Melanocyte of skin (primary cell): ENCODE measurements at places on chromosomes 11 and 22. TPM values are rescaled to one million over a fixed set of nuclear protein-coding genes. Genes with fewer than 3 reads are reported as not detected.

Gene SGSM1
- under 0.01 TPM in 2 replicates for total RNA-seq

Gene FGF3
- not detected in 2 replicates for total RNA-seq

Gene OSBPL5
- total RNA-seq = 69.7 and 85.3 TPM in 2 replicates

Gene OR10A3
- total RNA-seq = not detected in 2 replicates

Gene KCNJ1
- total RNA-seq = not detected in 2 replicates

Gene LARGE2
- total RNA-seq = not detected in 2 replicates

Gene SLC22A12
- not detected in 2 replicates for total RNA-seq

Gene TEX54
- not detected in 2 replicates for total RNA-seq

Gene MMP10
- 0.36 TPM in 1 of 2 replicates, not detected in the other for total RNA-seq

Gene C22orf23
- total RNA-seq = 0.15 TPM in 1 of 2 replicates, not detected in the other

Gene KRTAP5-2
- not detected in 2 replicates for total RNA-seq

Gene ACR
- total RNA-seq = not detected in 2 replicates
